NCI-H460 (cell line): ENCODE measurements at places on chromosomes 11 and 22.

DNA sequence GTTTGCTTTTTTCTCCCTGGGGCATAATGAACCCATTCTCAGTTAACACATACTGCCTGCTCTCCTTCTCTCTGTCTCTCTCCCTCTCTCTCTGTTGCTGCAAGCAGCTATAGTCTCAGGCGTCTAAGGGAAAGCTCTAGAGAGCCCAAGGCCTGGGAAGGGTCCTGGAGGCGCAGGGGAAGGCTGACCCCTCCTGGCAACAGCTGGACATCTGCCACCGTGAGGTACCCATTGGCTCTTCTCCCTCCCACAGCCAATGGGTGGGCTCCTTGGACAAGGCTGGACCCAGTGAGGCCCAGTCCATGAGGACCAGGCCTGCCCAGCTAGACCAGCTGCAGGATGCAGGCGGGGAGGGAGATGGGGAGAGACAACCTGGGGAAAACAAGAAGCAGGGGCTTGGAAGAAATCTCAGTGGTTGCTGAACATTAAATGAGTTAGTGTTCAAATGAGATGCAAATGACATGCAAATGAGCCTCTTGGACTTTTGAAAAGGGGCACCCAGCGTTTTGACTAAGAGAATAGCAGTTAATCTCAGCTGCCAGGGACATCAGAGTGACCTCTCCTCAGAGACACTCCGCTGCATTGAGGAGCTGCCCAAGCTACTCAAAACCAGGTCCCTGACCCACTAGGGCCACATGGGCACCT lies 349.7 kb downstream of the BUD13 start:
- no peak for DNase-seq

- DNase-seq, result no peak
These were observed 4.9 kb downstream of the CHRM4 start for GRCh38 chr11:46386674-46387073.

- no peak for DNase-seq
These were observed 2.2 kb upstream of the RANBP1 start for GRCh38 chr22:20113551-20114310.

- DNase-seq, result no peak
These were observed 52.2 kb downstream of the IRAG1 start for GRCh38 chr11:10641177-10641911.

GRCh38 chr22:21989049-21989448 lies 6.5 kb upstream of the TOP3B start:
- DNase-seq, result no peak

DNA sequence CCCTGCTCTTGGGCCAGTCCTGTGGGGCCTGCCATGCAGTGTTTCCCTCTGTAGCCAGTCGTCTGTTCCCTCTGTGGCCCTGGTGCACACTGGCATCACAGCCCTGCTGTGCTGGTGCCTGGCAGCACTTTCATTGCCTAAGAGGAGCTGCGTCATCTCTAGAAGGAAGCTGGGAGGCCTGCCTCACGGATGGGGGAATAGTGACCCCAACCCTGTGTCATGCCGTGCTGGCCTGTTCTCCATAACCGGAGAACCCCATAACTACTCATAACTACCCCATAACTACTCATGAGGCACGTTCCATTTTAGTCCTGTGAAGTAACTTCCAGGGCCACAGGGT lies 14.0 kb downstream of the RAB36 start:
- no peak for DNase-seq

DNA sequence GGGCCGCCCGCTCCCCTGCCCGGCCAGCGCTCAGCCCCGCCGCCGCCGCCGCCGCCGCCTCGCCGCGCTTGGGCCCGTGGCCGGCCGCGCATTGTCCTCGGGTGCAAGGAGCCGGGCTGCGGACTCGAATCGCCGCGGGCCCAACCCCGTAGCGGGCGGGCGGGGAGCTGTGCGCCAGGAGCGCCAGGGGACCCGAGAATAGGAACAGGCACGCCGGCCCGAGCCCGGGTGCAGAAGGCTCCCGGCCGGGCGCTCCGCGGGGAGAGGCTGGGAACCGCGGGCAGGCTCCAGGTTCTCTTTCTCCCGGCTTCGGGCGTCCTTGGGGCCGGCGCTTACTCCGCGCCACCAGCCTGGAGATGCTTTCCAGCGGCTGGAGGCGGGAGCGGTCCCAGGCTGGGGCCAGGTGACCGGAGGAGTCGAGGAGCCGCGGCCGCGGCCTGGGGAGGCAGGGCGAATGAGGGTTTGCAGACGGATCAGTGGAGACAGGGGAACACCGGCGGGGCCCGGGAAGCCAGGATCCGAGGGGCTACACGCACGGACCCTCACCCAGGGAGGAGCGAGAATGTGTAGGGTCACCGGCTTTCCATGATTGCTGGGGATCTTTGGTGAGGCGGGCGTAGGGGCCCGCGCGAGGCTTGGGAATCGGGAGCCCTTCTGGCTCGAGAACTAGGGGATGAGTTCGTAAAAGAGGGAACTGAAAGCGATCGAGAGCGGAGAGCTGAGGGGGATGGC lies 726 bp downstream of the PKNOX2 start:
- DNase-seq, result no peak

GRCh38 chr11:12111549-12112520 lies 1.4 kb downstream of the MICAL2 start:
- no peak for DNase-seq

DNA sequence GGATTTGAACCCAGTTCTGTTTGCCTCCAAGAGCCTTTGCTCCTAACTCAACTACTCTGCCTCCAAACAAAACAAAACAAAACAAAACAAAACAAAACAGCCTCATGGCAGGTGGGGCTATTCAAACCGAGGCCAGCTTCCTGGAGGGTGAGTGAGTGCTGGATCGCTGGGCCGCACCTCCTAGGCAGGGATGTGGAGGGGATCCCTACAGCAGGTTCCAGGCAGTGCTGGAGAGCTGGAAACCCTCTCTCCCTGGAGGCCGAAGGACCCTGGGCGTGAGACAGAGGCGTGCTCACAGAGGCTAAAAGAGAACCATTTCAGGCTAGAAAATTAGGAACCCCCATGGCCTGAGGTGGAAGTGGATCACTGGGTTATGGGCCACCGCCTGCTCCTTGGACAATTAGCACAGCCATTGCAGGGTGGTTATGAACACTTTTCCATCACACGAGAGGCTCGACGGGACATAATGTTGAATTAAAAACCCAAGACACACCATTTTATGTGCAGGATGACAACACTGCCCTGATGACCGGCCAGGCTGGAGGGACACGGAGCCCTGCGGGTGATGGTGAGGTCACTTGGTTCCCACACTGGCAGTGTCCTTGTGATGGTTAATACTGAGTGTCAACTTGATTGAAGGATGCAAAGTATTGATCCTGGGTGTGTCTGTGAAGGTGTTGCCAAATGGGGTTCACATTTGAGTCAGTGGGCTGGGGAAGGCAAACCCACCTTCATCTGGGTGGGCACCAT lies 35.2 kb downstream of the SHISAL1 start:
- no peak for DNase-seq

DNA sequence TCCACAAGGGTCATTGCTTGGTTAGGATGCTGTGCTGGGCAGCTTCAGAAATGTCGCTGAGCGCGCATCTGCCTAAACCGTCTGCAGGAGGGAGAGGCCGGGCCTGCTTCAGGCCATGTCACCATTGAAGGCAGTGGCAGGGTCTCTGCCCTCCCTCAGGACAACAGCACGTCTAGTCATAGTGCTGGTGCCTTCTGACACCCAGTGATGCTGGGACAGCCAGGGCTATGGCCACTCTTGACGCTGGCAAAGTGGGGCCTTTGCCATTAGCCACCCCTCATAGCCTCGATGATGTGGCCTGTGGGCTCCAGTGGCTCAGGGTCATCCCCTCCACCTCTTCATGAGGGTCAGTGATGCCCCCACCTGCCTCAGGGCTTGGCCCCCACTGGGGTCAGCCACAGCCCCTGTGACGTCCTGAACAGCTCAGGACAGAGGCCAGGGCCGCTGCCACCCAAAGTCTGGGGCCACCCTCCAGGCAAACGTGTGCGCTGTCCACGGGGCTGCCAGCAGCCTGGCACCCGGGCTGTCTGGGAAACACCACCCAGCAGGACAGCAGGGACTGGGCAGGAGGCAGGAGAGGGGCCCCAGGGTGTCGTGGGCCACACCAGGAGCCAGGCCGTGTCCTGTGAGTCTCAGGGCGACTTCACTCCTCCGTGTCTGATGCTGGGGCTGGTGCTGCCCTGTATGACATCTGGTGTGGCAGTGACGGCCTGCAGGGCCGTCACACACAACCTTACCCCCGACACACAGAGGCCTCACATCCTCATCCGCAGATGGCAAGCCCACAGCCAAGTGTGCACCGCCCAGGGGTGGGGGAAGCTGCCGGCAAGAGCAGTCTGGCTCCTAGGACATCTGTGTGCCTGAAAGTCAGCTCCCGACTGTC lies 42.5 kb downstream of the CERK start:
- DNase-seq, result no peak

GRCh38 chr11:70623906-70624597 lies 225.7 kb downstream of the CTTN start:
- no peak for DNase-seq

DNA sequence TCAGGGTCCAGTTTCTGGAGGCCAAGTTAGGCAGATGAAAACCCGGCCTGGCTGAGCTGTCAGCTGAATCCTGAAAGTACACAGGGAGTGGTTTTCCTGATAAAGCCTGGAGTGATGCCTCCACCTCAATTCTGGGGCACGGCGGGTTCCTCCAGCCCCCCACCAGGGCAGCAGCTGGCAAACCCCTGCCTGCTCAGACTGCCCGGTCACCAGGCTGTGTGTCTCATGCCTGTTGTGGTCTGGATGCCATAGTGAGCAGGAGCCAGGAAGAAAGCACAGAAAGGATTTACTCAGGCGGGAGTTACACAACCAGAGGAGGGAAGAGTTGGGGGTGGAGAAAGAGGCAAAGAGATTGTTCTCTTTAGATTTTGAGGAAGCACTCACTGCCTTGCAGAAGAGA lies 119.9 kb upstream of the RASSF10 start:
- no peak for DNase-seq

GRCh38 chr11:2574043-2574552 lies 125.7 kb downstream of the KCNQ1OT1 start:
- DNase-seq, result no peak

- DNase-seq, result peak; percentile 46
These were observed 75.7 kb downstream of the KIAA1671 start for GRCh38 chr22:25027959-25028840.

DNA sequence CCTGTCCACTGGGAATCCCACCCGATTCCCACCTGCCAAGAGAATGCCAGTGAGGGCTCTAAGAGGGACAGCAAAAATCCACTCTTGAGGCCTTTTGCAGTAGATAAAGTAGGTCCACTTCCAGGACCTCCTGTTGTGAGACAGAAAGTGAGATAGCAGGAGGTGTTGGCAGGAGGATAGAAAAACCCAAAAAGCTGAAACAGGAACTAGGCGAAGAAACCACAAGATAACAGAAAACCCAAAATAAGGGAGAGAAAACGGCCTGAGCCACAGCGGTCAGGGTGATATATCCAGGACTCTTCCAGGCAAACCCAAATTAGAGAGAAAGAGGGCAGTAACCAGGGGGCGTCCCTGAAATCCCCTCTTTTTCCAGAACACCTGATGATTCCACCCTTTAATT lies 79.7 kb upstream of the LINC01488 start:
- DNase-seq, result no peak

DNA sequence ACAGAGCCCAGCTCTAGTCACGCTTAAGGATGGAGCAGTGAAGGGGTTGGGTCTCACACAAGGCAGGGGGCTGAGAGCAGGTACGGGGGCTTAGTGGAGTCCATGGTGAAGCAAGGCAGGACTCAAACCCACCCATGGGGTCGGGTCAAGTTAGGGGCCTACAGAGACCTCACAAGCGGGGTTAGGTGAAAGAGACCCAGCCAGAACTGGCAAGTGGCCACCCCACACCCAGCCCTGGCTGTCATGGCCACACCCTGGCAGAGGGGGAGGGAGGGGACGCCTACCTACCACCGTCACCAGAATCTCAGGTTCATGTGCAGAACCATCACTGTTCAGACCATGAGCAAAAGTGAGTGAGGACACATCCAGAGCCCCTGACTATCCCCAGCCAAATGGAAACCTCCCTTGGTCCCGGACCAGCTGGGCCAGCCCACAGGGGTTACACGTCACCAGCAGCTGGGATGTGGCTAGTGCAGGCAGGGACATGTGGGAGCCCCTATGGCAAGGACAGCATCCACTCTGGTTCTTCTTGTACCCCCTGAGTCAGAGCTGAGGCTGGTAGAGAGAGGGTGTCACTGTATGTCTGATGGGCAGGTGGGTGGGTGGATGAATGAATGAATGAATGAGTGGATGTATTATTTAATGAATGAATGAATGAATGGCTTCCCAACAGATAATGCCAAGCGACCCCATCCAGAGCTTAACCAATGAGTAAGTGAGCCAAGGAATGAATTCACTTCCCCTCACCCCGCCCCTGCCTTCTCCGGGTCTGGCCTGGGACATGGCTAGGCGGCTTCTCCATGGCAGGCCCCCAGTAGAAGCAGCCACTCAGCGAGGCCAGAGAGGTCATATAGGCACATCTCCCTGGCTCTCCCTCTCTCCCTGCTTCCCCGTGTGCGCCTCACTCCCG lies 681.6 kb downstream of the TBC1D22A start:
- DNase-seq, result no peak

- DNase-seq, result no peak
These were observed 2.5 kb upstream of the SUSD2 start for GRCh38 chr22:24178502-24179440.

- DNase-seq, result no peak
These were observed 101.5 kb upstream of the NNMT start for GRCh38 chr11:114194702-114195101.

DNA sequence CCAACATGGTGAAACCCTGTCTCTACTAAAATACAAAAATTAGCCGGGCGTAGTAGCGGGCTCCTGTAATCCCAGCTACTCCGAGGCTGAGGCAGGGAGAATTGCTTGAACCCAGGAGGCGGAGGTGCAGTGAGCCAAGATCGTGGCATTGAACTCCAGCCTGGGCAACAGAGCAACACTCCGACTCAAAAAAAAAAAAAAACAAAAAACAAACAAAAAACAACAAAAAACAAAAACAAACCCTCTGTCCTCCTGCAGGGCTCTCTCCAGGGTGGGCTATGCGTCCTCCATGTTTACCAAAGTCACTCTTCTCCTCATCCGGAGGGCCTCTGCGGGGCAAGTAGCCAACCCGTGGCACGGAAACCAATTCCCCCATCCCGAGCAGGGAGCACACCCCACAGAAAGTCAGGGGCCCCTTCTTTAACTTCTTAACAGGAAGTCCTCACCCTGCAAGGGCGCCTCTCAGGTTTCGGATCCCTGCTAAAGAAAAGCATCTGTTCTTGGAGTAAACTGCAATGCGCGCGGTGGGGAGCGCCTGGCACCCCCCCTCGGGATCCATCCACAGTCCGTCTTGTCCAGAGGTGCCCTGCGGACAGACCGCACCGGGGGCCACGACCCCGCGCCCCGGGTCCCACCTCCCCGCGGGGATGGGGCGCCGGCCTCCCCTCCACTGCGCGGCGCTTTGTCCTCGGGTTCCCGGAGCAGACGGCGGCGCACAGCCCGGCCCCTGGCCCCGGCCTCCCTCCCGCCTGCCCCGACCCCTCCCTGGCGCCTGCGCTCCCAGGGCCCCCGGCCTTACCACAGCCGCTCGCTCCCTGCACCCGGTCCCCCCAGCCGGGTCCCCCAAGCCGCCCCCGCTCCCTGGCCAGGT lies 712 bp downstream of the CERK start:
- DNase-seq, result no peak

GRCh38 chr11:79087238-79087960 lies 353.4 kb downstream of the TENM4 start:
- no peak for DNase-seq

- DNase-seq, result no peak
These were observed 75.5 kb upstream of the CLDN5 start for GRCh38 chr22:19599626-19600243.
